ENCODE measurements at places on chromosomes 3 and 15. TPM values are rescaled to one million over a fixed set of nuclear protein-coding genes. Genes with fewer than 3 reads are reported as not detected.

Gene RYR3
- total RNA-seq, result 0.26 TPM

Gene SNUPN
- 11.2 TPM for total RNA-seq

Gene CX3CR1
- not detected for total RNA-seq

Gene ANAPC13
- total RNA-seq, result 36.3 TPM

Gene FRMD4B
- 14.3 TPM for total RNA-seq

Gene STAC
- 1.3 TPM for total RNA-seq

Gene LEKR1
- 0.99 TPM for total RNA-seq

Gene MRAS
- 9.9 TPM for total RNA-seq

Gene GOLGA8J
- not detected for total RNA-seq

Gene REC114
- not detected for total RNA-seq

Gene ADAMTS9
- total RNA-seq, result 54.7 TPM

Gene NUSAP1
- 5.3 TPM for total RNA-seq

Gene FOXP1
- 85.7 TPM for total RNA-seq

Gene MUC4
- total RNA-seq, result not detected

Gene RLBP1
- total RNA-seq, result not detected

Gene IGDCC3
- total RNA-seq, result not detected

Gene CHL1
- 3.0 TPM for total RNA-seq

Gene CGNL1
- total RNA-seq, result 24.7 TPM

Gene CAPN3
- total RNA-seq, result 6.3 TPM

Gene BUB1B
- total RNA-seq, result not detected

Gene CHDH
- total RNA-seq, result 21.5 TPM

Gene SCAMP5
- 30.4 TPM for total RNA-seq

Gene ROBO1
- total RNA-seq, result 3.9 TPM

Gene BCHE
- 0.52 TPM for total RNA-seq

Data from body of pancreas (tissue), 4 donors.